ENCODE measurements at places on chromosomes 12 and 14.

DNA sequence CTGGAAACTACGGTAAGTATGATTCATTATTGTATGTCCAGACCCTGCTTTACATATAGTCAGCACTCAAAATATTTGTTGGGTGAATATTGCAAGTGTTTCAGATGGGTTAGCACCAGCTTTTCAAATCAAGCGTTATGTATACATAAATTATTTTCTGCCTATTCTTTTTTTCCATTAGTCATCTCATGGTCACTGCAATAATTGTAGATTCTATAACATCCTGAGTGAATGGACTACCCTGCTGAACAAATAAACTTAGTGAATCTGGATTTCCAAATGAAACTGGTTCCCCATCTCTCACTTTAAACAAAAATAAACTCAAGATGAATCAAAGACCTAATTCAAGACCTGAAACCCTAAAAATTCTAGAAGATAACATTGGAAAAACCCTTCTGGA is 152.3 kb downstream of the DIO2 start:
- DNase-seq, result no peak

- no peak for DNase-seq
Measured at GRCh38 chr12:65099182-65099581, 21.9 kb downstream of the WIF1 start.

DNA sequence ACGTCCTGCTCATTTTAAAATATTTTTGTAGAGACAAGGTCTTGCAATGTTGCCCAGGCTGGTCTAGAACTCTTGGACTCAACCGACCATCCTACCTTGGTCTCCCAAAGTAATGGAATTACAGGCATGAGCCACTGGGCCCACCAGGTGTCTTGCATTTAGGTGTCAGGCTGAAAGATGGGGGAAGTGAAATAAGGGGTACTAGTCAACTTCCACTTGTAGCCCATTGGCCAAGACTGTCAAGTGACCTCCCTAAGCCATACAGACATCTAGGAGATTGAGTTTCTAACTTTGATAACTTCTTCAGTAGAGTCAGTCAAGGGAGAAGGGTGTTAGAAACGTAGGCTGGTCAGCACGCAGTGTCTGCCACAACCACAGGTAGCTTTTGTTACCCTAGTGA is 32.0 kb downstream of the ARF6 start:
- no peak for DNase-seq

- DNase-seq, result no peak
Measured at GRCh38 chr12:104182144-104182543, 33.4 kb upstream of the TXNRD1 start.

- DNase-seq, result no peak
Measured at GRCh38 chr14:85728476-85729065, 198.6 kb downstream of the FLRT2 start.

DNA sequence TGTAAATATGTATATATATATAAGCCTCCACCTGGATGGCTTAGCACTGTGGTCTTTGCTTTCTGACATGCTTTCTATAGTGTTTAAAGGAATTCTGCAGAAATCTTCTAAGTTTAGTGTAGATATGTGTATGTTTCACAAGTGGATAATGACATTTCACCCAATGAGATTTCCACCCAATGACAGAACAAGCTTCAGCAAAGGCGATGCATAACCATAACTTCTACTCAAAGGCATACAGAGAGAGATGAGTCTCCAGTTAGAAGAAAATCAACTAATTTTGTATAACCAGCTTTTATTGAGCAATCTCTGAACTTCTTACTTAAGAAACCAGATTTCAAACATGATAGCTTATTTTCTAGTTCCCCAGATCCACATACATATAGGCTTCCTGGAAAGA is 134.0 kb downstream of the DYRK2 start:
- no peak for DNase-seq

GRCh38 chr14:62994096-62994495 is 51.2 kb downstream of the KCNH5 start:
- DNase-seq, result no peak

GRCh38 chr14:78455896-78456435 is 285.8 kb downstream of the NRXN3 start:
- DNase-seq, result no peak

- DNase-seq, result no peak
Measured at GRCh38 chr12:61213646-61214045, 1046.6 kb upstream of the USP15 start.

- DNase-seq, result no peak
Measured at GRCh38 chr12:47035484-47035883, 43.9 kb upstream of the PCED1B start.

DNA sequence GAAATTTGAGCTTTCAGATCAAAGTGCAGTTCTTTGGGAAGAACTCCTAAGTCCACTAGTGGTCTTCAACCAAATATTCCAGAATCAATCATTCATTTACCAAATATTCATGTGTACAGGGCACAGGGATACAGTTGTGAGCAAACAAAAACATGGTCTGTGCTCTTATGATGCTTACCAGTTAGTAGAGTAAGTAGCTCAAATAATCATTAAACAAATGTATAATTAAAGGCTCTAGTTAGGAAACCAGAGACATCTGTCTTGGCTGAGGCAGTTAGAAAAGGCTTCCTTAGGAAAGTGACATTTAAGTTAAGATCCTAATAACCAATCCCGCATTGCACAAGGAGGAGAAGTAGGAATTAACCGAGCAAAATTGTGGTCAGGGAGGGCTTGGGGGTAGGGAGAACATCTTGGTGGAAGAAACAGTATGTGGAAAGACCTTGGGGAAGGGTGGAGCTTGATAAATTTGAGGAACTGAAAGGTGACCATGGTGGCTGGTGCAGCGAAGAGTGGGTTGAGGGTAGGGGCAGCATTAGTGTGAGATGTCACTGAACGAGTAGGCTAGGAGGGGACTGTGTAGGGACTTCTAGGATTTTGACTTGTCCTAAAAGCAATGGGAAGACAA is 40.0 kb downstream of the PEBP1 start:
- no peak for DNase-seq

- DNase-seq, result no peak
Measured at GRCh38 chr12:69000540-69001243, 67.7 kb upstream of the CPM start.

DNA sequence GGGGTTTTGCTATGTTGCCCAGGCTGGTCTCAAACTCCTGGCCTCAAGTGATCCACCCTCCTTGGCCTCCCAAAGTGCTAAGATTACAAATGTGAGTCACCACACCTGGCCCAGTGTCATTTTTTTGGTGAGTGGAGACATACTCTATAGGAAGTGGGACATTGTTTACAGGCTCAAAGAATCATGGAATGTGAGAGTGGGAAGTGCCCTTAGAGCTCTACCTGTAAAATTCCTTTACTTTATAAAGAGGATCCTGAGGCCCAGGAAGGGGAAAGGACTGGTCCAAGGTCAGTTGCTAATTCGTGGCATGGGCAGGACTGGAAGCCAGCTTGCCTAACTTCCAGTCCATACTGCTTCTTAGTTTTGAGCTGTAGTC is 8.7 kb upstream of the ADCK1 start:
- DNase-seq, result no peak

DNA sequence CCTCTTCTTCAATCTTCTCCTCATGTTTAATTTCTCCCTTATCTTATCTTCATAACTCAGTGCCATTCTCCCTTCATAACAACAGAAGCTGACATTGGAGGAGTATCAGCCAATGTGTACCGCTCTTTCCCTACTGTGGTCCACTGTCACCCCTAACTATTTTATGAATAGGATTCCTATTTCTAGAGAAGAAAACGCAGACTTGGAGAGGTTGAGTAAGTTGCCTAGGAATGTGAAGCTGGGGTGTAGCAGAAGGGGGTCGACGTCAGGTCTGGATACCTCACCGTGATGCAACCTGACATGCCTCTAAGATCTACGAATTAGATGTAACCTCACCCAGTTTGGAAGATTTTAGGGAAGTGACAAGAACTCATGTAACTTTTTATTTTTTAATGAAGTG is 17.1 kb downstream of the LMO3 start:
- DNase-seq, result no peak

DNA sequence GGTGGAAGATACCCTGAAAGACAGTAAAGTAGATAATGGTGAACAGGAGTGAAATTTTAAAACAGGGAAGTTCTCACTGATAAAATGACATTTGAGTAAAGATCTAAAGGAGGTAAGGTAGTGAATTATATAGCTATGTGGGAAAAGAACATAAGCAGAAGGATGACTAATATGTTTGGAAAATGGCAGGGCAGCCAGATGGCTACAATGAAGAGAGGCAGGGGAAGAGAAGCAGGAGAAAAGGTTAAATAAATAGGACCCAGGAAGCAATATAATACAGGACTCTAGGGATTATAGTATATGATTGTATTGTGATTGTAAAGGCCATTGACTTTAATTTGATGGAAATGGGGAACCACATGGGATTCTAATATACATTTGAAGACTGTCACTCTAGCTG is 33.0 kb downstream of the SCFD1 start:
- no peak for DNase-seq

GRCh38 chr12:108228746-108229145 is 99.7 kb downstream of the WSCD2 start:
- DNase-seq, result no peak

DNA sequence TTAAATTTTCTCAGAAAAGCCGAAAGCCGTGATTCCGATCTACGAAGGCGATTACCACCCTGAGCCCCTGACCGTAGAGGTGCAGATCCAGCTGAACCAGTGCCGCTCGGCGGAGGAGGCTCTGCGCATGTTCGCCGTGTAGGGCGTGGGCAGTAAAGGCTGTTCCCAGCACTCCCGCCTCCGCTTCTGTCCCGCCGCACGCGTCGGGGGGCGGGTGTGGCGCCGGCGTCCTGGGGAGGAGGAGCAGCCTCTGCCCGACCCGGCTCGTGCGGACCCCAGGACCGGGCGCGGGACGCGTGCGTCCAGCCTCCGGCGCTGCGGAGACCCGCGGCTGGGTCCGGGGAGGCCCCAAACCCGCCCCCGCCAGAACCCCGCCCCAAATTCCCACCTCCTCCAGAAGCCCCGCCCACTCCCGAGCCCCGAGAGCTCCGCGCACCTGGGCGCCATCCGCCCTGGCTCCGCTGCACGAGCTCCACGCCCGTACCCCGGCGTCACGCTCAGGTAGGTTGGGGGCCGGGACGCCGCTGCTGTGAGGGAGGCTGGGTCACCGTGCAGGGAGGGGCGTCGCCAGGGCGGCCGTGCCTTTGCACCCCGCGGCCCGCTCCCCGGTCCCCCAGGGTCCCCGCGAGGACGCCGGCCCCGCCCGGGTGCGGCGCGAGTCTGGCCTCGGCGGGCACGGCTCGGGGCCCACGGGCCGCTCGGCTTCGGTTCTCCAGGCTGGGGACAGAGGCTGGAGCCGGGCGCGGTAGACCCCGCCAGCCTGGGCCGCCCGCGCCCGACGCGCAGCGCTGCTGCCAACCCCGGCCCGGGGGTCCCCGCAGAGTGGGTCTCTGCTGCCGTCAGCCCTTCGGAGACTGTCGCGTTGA is at the start of gene B3GNT4:
Gene B3GNT4 (plus strand): TSS at position 409 of the 866 bp plus-strand sequence. CDS start 910 bp downstream, outside the sequence.
- peak; percentile 53 for DNase-seq

- no peak for DNase-seq
Measured at GRCh38 chr12:75965661-75966060, 65.9 kb downstream of the PHLDA1 start.

DNA sequence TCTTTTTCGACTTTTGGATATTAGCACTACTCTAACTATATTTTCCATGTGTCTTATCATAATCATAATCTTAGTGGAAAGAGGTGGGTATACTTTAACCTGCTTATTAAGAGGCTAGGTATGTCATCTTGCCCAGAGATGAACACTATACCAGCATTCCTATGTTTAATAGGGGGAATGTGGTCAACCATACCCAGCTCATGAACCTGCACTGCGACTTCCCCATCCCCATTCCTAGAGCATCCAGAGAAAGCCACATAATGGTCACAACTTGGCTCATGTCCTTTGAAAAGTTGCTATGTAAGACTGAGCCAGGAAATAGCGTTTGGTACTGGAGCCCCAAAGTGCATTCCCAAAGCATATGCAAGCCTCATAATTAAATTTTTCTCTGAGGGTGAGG is 55.2 kb downstream of the TMCC3 start:
- DNase-seq, result no peak

GRCh38 chr12:7373226-7373625 is 69.4 kb downstream of the ACSM4 start:
- DNase-seq, result no peak

DNA sequence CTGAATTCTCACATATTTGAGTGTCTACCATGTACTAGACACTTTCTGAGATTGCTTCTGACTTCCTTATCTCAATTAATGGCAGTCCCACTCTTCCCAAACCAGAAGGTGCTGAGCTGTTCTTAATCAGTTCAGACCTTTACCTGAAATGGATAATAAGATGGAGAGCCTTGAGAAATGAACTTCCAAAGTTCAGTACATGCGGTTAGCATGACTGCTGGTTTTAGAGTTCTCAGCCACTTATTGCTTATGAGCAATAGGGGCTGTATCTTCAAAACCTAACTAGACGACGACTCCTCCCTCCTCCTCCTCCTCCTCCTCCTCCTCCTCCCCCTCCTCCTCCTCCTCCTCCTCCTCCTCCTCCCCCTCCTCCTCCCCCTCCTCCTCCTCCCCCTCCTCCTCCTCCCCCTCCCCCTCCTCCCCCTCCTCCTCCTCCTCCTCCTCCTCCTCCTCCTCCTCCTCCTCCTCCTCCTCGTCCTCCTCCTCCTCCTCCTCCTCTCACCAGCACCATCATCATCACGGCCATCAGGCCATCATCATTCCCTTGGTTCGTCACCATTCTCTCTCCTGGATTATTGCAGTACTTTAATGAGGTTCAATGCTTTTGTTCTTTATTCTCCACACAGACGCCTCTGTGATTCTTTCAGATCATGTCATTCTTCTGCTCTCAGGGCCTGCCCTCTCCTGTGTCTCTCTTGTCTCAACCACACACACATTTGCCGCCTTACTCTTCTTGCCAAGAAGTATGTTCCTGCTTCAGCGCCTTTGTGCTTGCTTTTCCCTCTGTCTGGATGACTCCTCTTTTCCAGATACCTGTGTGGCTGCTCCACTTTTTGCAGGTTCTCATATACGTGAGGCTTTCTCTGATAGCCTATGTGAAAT is 2.7 kb downstream of the PCNX1 start:
- no peak for DNase-seq

DNA sequence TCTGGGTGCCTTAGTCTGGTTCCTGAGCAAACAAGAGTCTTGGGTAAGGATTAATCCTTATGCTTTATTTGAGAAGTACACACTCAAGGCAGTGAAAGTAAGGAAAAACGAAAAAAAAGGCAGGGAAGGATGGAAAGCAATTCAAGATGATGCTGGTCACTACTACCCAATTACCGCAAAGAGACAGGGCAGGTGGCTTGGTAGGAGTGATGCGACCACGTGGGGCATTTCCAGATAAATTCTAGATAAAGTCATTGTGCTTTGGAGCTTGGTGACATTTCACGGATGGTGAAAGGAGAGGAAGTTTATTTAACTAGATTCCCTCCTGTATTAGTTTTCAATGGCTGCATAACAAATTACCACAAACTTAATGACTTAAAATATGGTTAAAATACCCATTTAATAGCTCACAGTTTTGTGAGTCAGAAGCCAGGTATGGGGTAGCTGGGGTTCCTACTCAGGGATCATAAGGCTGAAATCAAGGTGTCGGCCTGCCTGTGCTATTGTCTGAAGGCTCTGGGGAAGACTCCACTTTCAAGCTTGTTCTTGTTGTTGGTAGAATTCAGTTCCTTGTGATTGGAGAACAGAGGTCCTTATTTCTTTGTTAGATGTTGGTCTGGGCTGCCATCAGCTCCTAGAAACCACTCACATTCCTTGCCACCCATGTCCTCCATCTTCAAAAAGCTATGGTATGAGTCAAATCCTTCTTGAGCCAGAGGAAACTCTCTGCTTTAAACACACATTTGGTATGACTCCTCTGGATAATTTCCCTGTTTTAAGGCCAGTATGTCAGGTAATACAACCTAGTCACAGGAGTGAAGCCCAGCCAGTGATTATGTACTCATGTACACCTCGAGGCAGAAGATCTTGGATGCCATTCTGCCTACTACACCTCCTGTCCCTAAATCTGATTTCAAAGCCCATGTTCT is 5.6 kb upstream of the HMGA2 start:
- no peak for DNase-seq

GRCh38 chr14:99946652-99947489 is 118.4 kb upstream of the EVL start:
- DNase-seq, result peak; percentile 33

Data from stimulated activated CD8-positive, alpha-beta memory T cell treated with anti-CD3 and anti-CD28 coated beads, Interleukin-4, amount 100 ng/mL, for 24 hours (primary cell).